ENCODE measurements at places on chromosomes 6 and 20.

DNA sequence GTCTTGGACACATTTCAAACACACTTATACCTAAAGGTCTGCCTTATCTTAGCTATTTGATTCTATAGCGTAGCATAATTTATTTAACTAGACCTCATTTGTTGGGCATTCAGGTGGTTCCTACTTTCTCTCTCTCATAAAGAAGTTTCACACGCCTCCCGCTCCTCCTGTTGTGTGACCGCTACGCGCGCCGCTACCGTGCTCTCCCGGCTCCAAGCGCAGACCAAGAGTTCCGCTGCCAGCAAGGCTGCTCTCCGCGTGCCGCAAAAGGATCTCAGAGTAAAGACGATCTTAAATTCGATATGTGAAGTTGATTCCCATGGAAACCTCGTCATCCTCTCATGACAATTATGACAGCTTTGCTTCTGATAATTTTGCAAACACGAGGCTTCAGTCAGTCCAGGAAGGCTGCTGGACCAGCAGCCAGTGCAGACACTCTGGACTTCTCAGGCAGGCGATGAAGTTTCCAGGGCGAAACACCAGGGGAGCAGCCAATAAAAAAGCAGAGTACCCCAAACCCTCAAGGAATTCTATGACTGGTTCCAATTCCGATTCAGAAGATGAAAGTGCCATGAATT is 20.4 kb downstream of the PRSS16 start:
- no peak for DNase-seq

GRCh38 chr6:31171931-31172905 is 1.7 kb upstream of the POU5F1 start:
- no peak for DNase-seq

DNA sequence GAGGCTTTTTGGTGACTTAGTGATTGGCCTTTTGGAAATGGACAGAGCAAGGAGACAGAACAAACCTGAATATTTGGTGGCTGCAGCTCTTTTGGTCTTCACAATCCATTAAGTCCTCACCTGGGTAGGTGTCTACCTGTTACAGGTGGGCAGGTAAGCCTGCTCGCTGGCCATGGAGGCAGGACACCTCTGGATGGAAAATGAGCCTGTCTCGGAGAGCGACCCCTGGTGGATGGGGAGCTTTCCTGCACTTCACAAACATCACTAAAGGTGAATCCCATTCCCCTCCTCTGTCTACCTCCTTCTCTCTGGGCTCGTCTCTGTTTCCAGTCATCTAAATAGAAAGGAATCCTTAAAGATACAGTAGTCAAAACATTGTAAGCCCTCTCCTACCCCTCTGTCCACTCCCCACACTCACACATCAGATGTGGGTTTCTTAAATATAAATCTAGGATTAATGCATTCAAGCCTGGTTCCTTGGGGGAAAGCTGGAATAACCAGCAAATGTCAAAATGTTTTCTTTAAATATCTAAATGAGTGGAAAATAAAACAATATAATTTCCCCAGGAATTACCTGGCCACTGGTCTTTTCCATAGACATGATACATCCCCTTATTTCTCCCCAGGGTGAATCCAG is 304.9 kb downstream of the CDH26 start:
- DNase-seq, result no peak

DNA sequence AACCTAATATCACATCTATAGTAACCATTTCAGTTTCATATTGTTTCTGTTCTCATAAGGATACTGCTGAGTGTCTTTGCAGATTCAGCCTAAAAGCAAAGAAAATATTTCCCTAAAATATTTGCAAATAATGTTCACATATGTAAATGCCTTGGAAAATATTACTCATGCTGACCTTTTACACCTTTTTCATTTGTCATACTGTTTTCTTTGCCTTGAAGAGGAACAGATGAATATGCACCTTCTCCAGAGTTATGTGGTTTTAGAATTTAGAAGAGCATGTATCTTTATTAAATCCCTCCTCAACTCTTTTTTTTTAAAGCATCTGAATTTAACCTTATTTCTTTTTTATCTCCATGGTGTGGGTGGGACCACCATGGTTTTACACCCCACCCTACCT is 32.5 kb downstream of the NDUFAF5 start:
- no peak for DNase-seq

GRCh38 chr6:129730477-129731165 is 20.6 kb upstream of the ARHGAP18 start:
- no peak for DNase-seq

- no peak for DNase-seq
Observed at GRCh38 chr6:80438772-80439171, 332.3 kb downstream of the BCKDHB start.

All from stimulated activated CD8-positive, alpha-beta memory T cell treated with anti-CD3 and anti-CD28 coated beads, Interleukin-15, amount 100 ng/mL, for 4 hours (primary cell).